ENCODE measurements at places on chromosomes 12 and 14. TPM values are rescaled to one million over a fixed set of nuclear protein-coding genes. Genes with fewer than 3 reads are reported as not detected.

The HOXC11 gene
- 4.6 TPM for total RNA-seq

The FUT8 gene
- total RNA-seq, result 69.2 TPM

- DNase-seq, result no peak
- no peaks in the 10 kb centered on the region for H3K36me3 ChIP-seq
- no peaks in the 10 kb centered on the region for H3K4me1 ChIP-seq
- no peaks in the 10 kb centered on the region for H3K27me3 ChIP-seq
- no peak overlapping the region for H3K4me3 ChIP-seq
Measured at GRCh38 chr14:73342670-73343069, 105.4 kb downstream of the PAPLN start.

GRCh38 chr14:75283833-75284563, 5.4 kb downstream of the FOS start:
- H3K27me3 ChIP-seq, result no peaks in the 10 kb centered on the region
- no peak overlapping the region for H3K4me3 ChIP-seq
- no peak for DNase-seq
- H3K27ac ChIP-seq, result no peak overlapping the region

The BDKRB2 gene
- 21.6 TPM for total RNA-seq

The MSRB3 gene
- total RNA-seq, result 47.2 TPM
